ENCODE measurements at places on chromosomes 5 and 9.

DNA sequence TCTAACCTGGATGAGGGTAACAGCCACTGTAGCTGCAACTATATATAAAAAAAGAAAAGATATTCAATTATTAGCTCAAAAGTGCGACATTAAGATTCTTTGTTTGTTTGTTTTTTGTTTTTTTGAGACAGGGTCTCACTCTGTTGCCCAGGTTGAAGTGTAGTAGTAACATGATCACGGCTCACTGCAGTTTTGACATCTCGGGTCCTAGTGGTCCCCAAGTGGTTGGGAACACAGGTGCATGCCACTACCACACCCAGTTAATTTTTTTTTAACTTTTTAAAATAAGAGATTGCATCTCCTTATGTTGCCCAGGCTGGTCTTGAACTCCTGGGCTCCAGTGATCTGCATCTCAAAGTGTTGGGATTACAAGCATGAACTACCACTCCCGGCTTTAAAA lies 61.8 kb downstream of the MEF2C start:
- DNase-seq = no peak

GRCh38 chr5:123722451-123722850 lies 210.5 kb downstream of the CSNK1G3 start:
- DNase-seq = no peak

GRCh38 chr9:131289301-131290035 lies at the start of gene PLPP7:
PLPP7 (plus strand) TSS chr9:131289723; CDS start chr9:131289998, 275 bp downstream.
- DNase-seq = peak; percentile 40

DNA sequence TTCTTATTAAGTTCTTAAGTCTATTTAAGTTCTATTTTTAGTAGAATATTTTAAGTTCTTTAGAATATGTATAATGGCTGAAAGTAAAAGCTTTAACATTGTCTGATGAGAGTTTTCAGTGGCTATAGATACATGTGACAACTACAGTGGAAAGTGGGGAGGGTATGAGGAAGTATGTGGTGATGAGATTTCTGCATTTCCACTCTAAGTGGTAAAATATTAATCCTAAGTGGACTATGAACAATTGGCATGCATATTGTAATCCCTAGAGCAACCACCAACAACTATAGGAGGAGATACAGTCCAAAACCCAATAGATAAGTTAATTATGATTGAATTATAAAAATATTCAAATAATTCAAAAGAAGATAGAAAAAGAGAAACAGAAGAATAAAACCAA lies 183.6 kb downstream of the GADD45G start:
- no peak for DNase-seq

DNA sequence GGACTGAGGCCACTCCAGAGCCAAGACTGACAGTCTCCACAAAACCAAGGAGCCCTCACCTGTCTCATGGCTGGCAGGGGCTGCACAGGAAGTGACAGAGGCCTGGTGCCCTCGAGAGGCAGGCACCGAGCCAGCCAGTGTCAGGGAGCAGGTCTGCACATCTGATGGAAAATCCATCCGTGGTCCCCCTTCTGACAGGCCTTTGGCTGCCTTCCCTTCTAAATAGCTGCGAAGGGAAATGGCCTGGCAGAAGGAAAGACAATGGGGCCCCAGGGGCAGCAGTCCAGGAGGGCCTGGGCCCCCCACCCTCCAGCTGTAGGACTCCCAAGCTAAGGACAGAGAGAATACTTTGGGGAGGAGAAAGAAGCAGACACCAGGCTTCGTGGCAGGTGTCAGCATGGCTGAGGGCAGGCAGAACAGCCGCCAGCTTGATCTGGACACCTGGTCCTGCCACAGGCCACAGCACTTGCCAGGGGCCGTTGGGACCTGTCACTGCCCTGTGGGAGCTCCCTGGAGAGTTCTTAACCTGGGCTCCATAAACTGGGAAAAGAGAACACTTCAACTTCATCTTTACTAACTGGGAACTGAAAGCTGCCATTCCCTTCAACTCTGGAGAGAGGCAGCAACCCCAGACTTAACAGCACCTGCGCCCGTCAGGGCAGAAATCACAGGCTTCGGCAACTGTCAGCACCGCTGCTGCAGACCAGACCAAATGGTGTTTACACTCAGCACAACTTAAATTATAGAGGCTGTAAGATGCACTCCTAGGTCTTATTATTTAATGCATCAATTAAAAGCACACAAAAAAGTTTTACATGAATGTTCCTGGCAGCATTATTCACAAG lies 22.0 kb downstream of the ADAMTS2 start:
- DNase-seq = no peak

All from hematopoietic multipotent progenitor cell treated with erythropoietin and hydrocortisone succinate and interleukin-3 and kit ligand, for 8 days (in vitro differentiated cells).